ENCODE measurements at places on chromosomes 12 and 14.

DNA sequence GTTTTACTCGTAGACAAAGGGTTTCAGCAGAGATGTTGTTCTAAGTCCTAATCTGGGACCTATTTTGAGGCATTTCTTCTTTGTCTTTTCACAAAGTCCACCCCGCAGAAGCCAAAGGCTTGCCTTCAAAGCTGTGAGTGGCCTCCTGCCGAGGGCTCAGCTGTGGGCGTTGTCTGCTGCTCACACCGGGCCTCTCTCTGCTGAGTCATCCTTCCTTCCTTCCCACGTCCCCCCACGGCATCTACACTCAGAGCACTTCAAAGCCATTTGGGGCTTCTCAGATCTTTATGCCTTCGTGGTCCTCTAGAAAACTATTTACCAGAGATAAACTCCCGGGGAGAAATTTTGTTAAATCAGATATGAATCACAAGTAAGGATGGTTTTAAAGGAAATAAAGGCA is 115.9 kb upstream of the TMPO start:
- DNase-seq: peak; percentile 91

DNA sequence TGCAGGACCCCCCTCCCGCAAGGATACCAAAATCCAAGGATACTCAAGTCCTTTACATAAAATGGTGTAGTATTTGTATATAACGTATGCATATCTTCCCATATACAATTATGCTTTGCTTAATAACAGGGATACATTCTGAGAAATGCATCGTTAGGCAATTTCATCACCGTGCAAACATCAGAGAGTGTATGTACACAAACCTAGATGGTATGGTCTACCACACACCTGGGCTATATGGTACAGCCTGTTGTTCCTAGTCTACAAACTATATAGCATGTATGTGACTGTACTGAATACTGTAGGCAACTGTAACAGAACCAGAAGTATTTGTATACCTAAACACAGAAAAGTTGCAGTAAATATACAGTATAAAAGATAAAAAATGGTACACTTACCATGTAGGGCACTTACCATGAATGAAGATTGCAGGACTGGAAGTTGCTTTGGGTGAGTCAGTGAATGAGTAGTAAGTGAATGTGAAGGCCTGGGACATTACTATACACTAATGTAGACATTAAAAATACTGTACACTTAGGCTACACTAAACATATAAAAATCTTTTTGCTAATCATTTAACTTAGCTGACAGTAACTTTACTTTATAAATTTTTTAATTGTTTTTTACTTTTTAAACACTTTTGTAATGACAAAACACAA is 141.1 kb downstream of the SLC41A2 start:
- no peak for DNase-seq

GRCh38 chr14:96165493-96166436 is 38.9 kb upstream of the BDKRB2 start:
- no peak for DNase-seq

DNA sequence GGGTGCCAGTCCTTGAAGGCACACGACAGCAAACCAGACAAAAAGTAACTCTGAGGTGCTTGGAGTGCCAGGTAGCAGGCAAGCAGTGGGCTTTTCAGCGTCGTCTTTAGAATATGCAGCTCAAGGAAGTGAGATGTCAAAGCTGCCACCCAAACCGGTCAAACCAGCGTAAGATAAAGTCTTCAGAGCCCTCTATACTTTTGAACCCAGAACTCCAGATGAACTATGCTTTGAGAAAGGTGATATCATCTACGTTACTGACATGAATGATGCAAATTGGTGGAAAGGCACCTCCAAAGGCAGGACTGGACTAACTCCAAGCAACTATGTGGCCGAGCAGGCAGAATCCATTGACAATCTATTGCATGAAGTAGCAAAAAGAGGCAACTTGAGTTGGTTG is 95.9 kb downstream of the TBX3 start:
- no peak for DNase-seq

GRCh38 chr12:66393890-66394289 is 91.6 kb downstream of the HELB start:
- DNase-seq: no peak

DNA sequence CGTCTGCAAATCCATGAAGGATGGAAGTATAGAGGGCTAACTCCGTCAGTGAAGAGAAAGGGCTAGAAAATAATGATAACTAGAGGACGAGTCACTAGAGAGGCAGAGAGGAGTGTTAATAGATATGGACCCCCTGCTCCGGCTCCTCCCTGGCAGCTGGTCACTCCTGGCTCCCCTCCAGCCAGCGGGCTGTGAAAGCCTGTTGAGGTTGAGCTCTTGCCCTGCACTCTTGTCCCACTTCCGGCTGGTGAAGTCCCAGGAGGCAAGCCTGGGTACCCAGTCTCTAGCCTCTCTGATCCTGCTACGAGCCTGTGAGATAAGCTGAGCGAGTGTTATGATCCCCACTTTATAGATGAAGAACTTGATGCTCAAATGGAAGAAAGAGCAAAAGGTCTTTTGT is 90.3 kb downstream of the RFX4 start:
- DNase-seq: no peak

GRCh38 chr12:102169922-102170621 is 27.6 kb downstream of the PMCH start:
- peak; percentile 69 for DNase-seq

- DNase-seq: no peak
These were observed 491.8 kb downstream of the PCNX1 start for GRCh38 chr14:71399057-71399487.

- DNase-seq: no peak
These were observed 53.9 kb upstream of the STXBP6 start for GRCh38 chr14:25103820-25104219.

- DNase-seq: peak; percentile 84
These were observed 97.6 kb downstream of the RAD52 start for GRCh38 chr12:851913-852312.

DNA sequence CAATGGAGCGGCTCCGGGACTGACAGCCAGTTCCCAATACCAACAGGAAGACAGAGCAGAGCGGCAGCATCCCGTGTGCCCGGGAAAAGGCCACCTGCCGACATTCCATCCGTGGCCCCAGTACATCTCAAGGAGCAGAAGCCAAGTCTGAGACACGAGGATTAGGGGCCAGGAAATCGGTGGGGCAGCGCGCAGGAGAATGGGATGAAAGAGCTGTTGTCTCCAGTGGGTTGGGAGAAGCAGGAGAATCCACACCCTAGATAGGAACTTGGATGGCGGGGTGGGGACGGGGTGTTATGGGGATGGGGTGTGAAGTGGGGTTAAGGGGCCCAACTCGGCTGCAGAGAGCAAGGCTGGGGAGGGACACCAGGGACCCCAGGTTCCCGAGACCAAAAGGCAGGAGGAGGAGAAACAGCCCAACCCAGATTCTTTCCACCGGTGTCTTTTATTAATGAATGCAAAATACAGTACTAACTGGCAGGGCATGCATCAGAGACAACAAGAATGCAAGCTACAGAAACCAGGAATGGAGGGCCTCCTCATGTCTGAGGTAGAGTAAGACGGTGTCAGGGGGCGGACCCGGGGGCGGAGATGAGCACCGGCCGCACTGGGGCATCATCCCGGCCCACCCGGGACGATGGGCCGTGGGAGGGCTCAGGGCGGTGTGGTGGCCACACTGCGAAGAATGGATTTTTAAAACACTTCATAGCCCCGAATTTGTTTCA is 50.3 kb downstream of the BEGAIN start:
- no peak for DNase-seq
